NCI-H2029 treated with DMSO at 0.1 percent for 48 hours (cell line): ENCODE measurements at places on chromosomes 4 and X.

GRCh38 chrX:38804432-38804681 is 3.1 kb downstream of the MID1IP1 start:
- DNase-seq = no peak

- no peak for DNase-seq
Measured at GRCh38 chrX:27968352-27968751, 12.9 kb downstream of the DCAF8L1 start.

DNA sequence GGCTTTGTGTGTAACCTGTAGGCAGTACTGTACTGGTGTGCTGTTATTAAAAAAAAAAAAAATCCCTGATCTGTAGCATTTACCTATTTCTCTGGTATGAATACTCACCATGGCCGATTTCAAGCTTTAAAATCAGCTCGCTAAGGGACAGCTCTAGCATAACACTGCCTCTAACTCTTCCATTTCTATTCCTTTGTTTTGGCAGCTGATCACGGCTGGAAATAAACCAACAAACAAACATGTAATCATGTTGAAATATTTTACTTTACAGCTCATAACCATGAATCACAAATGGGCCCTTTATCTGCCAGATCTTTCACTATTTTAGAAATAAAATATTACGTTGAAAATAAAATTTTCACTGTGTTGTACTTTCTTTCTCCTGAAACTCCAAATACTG is 60.5 kb upstream of the IL15 start:
- no peak for DNase-seq

DNA sequence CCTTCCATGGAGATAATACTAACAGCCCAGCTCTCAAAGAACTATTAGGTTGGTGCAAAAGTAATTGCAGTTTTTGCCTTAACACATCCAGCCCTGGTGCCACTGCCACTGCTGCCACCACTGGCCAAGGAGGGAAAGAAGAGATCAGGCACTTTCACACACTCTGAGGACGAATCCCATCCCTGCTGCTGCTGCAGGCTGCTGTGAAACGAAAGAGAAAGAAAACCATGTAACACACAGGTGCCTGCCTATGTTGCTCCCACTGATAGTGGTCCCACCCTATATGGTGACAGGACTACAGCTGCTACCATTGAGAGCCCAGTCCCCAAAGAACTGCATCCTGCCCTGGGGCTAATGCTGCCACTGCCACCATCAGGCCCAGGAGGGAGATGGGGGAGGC is 35.1 kb downstream of the TMLHE start:
- DNase-seq = no peak

DNA sequence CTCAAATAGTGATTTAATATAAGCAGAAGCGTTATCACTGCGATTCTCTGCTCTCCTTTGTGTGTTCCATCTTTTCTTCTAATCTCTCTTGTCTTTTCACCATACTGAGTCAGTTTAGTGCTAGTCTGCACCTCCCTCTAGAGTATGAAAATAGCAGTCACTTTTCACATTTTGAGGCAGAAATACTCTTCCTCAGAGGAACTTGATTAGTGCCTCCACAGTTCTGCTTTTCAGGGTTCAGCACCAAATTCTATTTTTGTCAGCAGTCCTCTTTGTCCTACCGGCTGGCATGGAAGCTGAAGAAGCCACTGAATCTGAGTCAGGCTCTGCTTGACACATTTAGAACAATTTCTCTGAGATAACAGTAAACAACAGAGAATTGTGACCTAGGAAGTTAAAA is 49.7 kb upstream of the ANKRD17 start:
- no peak for DNase-seq

- DNase-seq = no peak
Measured at GRCh38 chrX:78327370-78328086, at the start of gene CYSLTR1. Gene CYSLTR1 (minus strand): TSS chrX:78327611. CDS start chrX:78273746, 53,865 bp downstream.
